ENCODE measurements at places on chromosomes 11 and 22.

GRCh38 chr22:41401781-41402648 is 20.3 kb downstream of the TEF start:
- DNase-seq: peak; percentile 95

DNA sequence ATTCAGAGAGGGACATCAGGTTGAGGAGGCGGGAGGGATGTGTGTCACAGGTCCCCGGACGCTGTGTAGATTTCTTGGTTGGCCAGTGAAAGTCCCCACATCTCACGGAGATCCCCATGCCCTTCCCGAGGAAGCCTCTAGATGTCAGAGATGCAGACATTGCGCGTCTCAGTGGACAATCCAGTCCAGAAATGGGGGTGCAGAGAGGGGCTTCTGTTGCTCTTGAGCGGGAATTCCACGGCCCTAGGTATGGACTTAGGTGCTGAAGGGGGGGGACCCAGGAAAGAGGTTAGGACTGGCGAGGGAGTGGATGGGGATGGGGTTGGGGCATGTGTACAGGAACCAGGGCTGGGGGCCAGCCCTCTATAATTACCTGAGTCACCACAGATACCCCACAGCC is 7.0 kb downstream of the THY1 start:
- no peak for DNase-seq

DNA sequence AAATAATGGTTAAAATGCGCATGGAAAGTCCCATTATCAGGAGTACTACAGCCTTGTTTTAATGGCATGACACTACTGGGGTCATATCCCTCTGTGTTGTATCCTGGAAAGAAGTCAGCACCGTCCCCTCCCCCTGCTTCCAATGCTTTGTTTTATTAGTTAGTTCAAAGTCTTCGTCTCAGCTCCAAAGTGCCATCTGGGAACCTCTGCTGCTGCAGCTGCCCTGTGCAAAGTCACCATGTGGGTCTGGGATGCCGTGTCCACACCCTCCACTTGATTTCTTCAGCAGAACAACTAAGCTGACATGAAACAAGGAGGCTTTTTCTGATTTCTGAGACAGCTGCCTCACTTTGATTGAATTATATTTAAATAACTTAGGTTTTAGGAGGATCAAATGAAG is 29.5 kb upstream of the NCAM1 start:
- DNase-seq: no peak

DNA sequence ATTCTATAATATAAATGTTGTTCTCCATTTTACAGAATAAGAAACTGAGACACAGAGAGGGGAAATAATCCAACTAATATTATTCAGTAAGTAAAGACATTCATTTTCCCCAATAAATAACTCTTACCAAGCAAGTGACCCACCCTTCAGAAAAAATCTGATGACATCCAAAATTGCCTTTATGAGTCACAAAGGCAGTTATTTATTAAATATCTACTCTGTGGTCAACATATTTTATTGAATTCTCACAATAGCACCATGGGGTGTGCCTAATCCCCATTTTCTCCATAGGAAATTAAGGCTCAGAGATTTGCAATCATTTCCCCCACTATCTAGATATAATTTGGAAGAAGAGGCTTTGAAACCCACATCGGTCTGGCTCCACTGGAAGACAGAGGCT is 161.5 kb upstream of the ISX start:
- no peak for DNase-seq

- peak; percentile 18 for DNase-seq
Observed at GRCh38 chr22:20741634-20742581, 32.0 kb upstream of the SERPIND1 start.

- DNase-seq: no peak
Observed at GRCh38 chr11:114171257-114172054, 111.9 kb downstream of the ZBTB16 start.

- no peak for DNase-seq
Observed at GRCh38 chr22:49613108-49613507, 214.6 kb downstream of the BRD1 start.

DNA sequence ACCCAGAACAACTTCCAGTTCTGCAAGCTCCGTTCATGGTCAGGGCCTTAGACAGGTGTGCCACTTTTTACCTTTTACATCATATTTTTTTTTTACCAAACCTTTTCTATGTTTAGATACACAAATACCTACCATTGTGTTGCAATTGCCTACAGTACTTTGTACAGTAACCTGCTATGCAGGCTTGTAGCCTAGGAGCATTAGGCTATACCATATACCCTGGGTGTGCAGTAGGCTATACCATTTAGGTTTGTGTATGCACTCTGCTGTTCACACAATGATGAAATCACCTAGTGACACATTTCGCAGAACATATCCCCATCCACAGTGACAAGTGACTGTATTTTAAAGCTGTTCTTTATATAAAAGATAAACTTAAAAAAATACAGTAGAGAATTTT is 29.6 kb downstream of the APIP start:
- no peak for DNase-seq

DNA sequence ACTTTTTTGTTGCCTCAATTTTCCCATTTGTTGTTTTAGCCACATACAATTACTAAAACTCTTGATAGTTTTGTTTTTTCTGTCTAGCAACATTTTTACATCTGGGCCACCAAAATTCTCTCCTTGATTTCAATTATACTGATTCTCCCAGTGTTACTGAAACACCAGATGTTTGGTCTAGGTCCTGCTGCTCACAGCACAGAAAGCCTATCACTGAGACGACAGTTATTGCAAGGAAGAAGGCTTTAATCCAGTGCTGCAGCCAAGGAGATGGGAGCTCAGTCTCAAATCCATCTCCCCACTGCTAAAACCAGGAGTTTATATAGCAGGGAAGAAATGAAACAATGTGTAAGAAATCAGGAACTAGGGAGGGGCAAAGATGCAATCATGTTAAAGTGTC is 837.7 kb upstream of the CNTN5 start:
- no peak for DNase-seq

DNA sequence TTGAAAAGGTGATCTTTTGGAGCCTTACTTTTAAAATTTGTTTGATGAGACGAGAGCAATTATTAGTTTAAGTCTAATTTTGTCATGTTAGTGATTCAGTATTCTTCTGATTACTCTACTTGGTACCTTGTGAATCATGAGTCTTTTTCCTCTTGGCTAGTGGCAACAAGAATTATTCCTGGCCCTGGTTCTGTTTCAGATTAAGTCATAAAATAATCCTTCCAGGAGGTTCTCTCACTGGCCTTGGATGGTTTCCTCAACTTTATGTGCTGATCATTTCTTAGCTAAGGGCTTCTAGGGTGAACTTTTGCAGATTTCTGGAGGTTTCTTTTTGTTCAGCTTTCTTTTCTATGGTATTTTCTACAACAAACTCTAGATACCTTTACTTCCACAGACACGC is 741.8 kb upstream of the LUZP2 start:
- DNase-seq: no peak

- no peak for DNase-seq
Observed at GRCh38 chr11:35964841-35965240, 21.0 kb downstream of the LDLRAD3 start.

- DNase-seq: no peak
Observed at GRCh38 chr11:64141081-64141783, 24.7 kb downstream of the MACROD1 start.

DNA sequence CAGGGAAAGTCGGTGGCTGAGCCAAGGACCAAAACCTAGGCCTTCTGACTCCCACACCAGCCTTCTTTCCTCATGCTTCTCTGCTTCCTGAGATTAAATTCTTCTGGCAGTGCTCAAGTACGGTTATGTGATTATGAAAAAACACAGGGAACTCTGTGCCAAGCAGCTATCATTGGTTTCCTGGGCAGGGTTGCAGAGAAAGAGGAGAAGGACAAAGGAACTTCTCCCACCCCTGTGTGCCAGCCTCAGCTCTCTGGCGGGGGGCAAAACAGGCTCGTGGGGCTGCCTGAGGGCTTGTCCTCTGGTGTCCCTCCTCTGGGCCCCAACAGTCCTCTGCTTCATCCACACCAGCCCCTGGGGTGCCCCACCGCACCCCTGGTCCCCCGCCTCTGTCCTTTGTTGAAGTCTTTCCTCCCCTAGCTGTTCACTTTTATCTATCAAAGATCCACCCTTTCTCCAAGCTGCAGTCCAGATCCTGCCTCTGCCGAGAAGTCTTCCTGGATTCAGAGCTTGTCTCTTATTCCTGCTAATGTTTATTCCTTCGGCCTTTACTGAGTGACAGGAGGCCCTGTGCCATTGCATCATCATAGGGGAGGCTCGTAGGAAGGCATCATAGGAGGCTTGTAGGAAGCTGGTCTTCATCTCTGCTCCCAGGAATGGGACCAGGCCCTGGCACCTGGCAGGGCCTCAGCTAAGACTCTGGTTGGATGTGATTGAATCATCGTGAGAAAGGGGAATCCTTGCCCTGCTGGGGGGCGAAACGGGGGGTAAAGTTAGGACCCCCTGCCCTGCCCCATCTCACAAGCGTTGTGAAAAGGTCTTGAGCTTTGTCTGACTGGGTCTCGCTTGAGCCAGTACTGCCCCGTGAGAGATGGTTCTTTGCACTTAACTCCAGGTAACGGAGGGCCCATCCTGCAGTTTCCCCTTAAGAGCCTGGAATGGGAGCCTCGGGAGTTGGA is 11.5 kb upstream of the FTH1 start:
- DNase-seq: no peak

DNA sequence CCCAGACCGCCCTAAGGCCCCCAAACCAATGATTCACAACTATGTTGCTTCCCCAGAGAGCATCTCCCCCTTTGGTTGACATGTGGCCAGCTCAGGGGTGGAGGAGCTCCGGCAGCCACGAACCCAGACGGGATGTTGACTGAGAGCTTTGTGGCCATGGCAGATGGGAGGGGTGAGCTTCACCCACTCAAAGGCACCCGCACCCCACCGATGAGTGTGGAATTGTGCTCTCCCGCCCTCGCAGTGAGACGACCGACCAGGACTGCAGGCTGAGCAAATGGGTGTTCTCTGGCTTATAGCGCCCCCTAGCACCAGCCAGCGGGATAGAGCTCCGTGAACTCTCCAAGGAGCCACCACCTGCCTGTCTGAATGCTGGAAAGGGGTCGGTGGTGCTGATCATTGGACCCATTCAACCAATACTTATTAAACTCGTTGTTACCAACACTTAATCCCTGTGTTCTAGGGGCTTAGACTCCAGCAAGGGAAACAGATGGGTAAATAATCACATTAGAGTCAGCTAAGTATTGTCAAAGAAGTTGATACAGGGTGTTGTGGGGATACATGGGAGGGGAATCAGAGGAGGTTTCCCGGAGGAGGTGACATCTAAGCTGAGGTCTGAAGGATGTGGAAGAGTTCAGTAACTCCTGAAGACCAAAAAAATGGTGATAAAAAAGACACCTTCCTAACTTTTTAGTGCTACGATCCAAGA is 4.5 kb upstream of the TIMP3 start:
- DNase-seq: peak; percentile 55

- DNase-seq: no peak
Observed at GRCh38 chr11:130411223-130411622, 17.2 kb downstream of the ADAMTS8 start.

DNA sequence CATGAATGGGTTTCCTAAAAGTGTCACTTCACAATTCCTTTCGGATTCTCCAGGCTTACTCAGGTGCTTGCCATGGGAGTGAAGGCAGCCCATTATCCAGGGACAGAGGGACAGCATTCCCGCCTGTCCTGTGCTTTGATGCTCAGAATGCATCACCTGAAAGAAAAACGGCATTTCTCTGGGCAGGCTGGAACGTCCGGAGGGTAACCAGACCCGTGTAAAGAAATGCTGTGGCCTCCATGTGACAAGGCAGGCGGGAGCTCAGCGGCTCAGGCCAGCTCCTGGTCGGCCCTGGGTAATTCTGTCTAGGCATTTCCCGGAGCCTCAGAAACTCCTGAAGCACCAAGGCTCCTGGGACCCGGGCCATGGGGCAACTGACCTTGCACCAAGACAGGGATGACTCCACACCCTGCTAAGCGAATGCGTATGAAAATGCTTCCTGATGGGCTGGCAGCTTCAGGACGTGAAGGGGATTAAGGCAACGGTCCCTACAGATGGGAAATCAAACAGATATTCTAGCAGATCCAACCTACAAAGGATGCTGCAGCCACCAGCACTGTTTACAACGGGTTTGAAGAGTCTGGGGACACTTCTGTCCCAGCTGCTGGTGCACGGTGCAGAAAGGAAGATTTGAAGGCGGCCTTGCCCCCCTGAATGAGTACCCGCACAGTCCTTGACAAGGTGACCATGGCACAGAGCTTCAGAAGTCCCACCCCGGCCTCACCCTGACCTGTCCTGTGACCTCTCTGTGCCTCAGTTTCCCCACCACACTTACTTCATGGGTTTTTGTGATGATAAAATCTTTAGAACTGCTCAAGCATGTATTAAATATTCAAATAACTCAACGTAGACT is 13.6 kb upstream of the FGF3 start:
- no peak for DNase-seq

- DNase-seq: no peak
Observed at GRCh38 chr11:39780131-39780530, 1679.3 kb downstream of the LRRC4C start.

- no peak for DNase-seq
Observed at GRCh38 chr11:61018059-61018458, 46.6 kb downstream of the CD6 start.

DNA sequence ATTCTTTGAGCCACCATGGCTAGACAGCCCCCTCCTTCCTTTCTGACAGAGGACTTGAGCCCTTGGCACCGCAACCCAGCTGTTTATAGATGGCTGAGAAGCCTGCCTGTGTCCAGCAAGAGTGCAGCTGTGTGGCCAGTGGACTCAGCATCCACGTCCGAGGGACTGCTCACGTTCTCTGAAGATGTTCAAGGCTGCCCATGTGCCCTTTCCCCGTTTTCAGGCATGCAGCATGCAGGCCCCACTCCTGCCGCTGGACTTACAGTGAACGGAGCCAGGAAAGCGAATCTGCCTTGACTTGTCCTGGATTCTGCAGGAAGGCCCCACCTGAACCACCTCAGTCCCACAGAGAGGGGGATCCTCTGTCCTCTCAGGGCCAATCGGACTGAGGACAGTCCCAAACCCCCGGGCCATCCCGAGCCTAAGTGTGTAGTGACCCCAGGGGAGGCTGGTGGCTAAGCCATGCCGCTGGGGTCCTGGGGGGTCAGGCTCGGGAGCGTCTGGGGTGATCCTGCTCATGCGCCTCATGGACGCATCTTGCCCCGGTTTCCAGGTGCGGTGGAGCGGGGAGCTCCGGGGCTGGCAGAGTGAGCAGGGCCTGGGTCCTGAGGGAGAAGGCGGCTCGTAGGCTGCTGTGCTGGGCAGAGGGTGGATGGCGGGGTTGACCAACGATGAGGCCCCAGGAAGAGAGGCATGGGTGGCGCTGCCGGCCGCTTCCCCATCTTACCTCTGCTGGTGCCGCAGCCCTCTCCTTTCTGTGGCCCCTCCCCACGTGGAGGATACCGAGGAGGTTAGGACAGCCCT is 170.7 kb downstream of the CTTN start:
- no peak for DNase-seq

GRCh38 chr11:85947431-85948272 is 92.5 kb downstream of the CCDC83 start:
- DNase-seq: peak; percentile 94

- DNase-seq: no peak
Observed at GRCh38 chr11:33554219-33554618, 146.4 kb downstream of the C11orf91 start.

GRCh38 chr22:50481440-50482106 is at the start of gene ADM2:
Gene ADM2, plus strand, starts transcription at chr22:50481543. Its CDS starts 305 bp downstream, at chr22:50481848.
- peak; percentile 56 for DNase-seq

GRCh38 chr11:107651672-107652071 is 60.2 kb downstream of the SLN start:
- no peak for DNase-seq

GRCh38 chr22:36736701-36737320 is 33.3 kb upstream of the CACNG2 start:
- DNase-seq: no peak
